Aorta (tissue), 5 donors: ENCODE measurements at places on chromosomes 12 and 14.

DNA sequence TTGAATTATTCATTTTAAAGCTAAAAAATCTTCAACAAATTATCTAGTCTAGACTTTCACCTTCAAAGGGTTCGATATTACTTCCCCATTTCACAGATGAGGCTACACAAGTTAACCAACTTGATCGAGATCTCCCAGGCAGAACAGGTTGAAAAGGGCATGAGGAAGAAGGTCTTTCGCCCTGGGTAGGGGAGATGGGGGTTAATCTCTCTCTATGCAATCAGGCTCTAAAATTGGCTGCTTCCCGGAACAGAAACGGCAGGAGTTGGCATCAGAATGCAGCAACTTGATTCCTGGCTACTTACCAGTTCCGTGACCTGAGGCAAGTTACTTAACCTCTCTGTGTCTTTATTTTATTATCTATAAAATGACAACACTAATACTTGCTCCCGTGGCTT is 2.4 kb upstream of the CISTR start:
- H3K27me3 ChIP-seq = no peaks in the 10 kb centered on the region
- H3K4me1 ChIP-seq = no peaks in the 10 kb centered on the region

DNA sequence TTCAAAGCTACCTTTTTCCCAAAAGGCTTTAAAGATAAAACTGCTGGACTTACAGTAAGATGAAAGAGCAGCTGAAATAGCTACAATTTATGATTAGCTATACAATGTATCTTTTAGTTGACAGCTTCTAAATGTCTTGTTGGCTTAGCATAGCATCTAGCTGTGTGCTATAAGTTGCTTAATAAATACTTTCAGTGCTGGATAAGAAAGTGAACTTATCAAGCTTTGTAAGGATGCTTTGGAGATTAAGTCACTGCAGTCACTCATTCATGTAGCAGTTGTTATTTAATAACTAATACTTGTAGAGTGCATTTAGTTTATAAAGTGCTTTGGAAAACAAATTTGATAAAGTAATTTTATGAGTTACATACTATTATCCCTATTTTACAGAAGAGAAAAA is 14.6 kb downstream of the CFAP54 start:
- no peak for DNase-seq
- no peak overlapping the region for H3K4me3 ChIP-seq
- H3K36me3 ChIP-seq = no peaks in the 10 kb centered on the region

GRCh38 chr14:98685725-98686124 is 586.3 kb downstream of the BCL11B start:
- H3K36me3 ChIP-seq = no peaks in the 10 kb centered on the region
- H3K4me1 ChIP-seq = no peaks in the 10 kb centered on the region
- no peak overlapping the region for H3K27ac ChIP-seq
- no peak for DNase-seq
- H3K27me3 ChIP-seq = no peaks in the 10 kb centered on the region
- H3K4me3 ChIP-seq = no peak overlapping the region

GRCh38 chr12:15883536-15883935 is 1.3 kb downstream of the STRAP start:
- peaks cover 6% of the 10 kb centered on the region for H3K4me1 ChIP-seq
- DNase-seq = no peak
- H3K36me3 ChIP-seq = no peaks in the 10 kb centered on the region
- no peak overlapping the region for H3K27ac ChIP-seq
- no peaks in the 10 kb centered on the region for H3K27me3 ChIP-seq

DNA sequence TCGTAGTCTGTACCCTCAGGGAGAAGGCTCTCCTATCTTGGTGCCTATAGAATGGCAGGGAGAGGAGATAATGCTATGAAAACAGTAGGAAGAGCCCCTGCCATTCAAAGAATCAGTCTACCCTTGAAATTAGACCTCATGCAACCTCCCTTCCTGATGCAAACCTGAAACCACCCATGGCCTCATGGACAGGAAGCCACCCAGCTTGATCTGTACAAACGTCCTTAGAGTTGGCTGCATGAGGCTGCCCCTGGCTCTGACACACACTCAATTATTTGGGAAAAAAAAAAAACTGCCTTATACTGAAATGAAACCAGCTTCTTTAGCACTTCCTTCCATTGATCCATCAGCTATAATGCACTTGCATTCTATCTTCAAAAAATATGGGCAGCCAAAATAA is 116.6 kb upstream of the BCL2L14 start:
- no peak for DNase-seq
- no peaks in the 10 kb centered on the region for H3K36me3 ChIP-seq
- no peaks in the 10 kb centered on the region for H3K4me1 ChIP-seq
- H3K4me3 ChIP-seq = no peak overlapping the region

DNA sequence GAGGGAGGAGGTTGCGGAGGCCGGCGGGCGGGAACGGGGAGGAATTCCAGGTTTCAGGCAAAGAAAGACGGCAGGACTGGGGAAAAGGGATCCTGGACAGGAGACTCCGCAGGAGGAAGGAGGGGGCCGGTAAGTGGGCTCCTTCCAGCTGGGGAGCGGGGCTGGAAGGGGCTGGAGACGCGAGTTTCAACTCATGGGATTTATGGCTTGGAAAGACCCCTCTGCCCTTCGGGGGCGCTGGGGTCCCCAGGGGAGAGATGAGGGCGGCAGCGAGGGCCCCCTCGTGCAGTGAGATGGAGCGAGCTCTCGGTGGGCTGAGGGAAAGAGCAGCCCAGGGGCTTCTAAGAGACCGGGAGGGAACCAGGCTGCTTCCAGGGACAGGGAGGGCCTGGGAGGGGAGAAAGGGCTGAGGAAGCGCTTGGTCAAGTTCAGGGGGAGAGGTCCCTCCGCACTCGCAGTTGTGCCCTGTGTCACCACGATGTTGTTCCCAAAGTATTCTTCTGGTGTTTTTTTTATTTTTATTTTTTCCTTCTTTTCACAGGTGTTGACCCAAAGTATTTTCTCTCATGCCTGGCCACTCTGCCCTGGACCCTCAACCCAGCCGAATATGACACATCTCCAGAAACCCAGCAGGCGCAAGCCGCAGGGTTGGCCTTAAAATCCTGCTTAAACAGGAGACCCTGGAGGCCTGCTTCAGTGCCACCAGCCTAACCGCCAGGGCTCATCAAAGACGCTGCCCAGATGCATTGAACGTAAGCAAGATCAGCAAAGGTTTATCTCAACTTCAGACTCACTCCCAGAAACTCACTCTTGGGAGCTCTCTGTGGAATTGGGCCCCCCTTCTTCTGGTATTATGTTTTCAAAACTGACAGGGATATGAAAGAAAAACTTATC is 16.1 kb downstream of the TNFAIP2 start:
- H3K36me3 ChIP-seq = no peaks in the 10 kb centered on the region
- DNase-seq = no peak
- no peak overlapping the region for H3K27ac ChIP-seq

GRCh38 chr12:29599381-29599780 is 101.9 kb upstream of the OVCH1 start:
- no peak for DNase-seq
- H3K4me1 ChIP-seq = no peaks in the 10 kb centered on the region
- H3K27ac ChIP-seq = no peak overlapping the region
- H3K27me3 ChIP-seq = no peaks in the 10 kb centered on the region
- no peak overlapping the region for H3K4me3 ChIP-seq

DNA sequence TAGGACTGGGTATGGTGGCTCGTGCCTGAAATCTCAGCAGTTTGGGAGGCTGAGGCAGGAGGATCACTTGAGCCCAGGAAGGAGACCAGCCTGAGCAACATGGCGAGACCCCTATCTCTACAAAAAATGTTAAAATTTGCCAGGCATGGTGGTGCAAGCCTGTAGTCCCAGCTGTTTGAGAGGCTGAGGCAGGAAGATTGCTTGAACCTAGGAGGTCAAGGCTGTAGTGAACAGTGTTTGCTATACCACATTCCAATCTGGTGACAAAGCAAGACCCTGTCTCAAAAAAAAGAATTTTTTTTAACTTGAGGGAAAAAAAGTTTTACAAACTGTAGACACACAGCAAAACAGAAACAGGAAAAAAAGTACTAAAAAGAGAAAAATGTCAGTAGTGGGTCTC is 2.3 kb upstream of the MAP3K9 start:
- H3K27me3 ChIP-seq = no peaks in the 10 kb centered on the region
- no peaks in the 10 kb centered on the region for H3K4me1 ChIP-seq
- H3K27ac ChIP-seq = no peak overlapping the region
- H3K4me3 ChIP-seq = no peak overlapping the region

GRCh38 chr14:57274551-57274950 is 5.8 kb downstream of the AP5M1 start:
- no peaks in the 10 kb centered on the region for H3K27me3 ChIP-seq
- no peak overlapping the region for H3K4me3 ChIP-seq
- peaks cover 4% of the 10 kb centered on the region for H3K4me1 ChIP-seq
- H3K36me3 ChIP-seq = no peaks in the 10 kb centered on the region
- H3K27ac ChIP-seq = no peak overlapping the region

DNA sequence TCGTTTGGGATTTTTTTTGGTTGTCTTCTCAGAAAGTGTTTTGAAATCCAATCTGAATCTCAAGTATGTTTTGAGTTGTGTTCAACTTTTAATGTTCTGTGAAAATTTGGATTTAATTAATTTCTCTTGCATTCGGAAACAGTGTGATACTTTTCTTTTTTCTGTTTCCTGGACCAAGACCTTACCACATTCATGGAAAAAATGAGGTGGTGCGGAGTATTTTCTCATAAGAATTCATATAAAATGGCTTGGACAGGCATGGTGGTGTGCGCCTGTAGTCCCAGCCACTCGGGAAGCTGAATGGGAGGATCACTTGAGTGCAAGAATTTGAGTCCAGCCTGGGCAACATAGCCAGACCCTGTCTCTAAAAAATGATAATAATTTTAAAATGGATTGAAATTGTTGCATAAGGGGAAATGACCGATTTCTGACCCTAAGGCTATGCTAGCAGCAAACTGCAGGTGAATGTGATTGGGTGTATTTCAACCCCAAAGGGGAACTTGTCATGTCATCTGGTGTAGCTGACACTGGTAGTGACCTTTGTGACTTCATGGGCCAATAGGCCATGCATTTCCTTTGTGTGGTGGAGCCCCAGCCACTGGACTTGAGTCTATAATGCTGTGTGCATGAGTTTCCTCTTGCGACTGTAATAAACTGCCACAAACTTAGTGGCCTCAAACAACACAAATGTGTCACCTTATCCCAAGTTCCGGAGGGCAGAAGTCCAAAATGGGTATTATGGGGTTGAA is 123.5 kb upstream of the RFLNA start:
- H3K4me1 ChIP-seq = no peaks in the 10 kb centered on the region
- no peaks in the 10 kb centered on the region for H3K36me3 ChIP-seq
- no peak overlapping the region for H3K4me3 ChIP-seq
- no peak for DNase-seq

DNA sequence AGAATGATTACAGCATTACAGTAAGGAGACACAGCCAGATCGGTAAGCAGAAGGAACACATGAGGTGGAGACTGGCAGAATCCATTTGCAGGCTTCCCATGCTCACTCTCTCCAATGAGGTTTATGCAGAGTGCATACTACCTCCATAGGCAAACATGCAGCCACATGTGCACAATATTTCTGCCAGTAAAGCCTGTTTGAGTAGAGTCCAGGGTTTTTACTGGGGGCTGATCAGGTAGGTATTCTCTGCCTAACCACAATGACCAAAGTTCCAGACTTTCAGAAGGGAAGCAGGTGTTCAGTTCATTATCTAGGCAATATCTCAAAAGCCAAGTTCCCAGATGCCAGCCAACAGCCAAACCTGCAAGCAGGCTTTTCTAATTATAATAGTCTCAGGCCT is 31.1 kb downstream of the INTS13 start:
- H3K4me1 ChIP-seq = no peaks in the 10 kb centered on the region
- no peak overlapping the region for H3K27ac ChIP-seq
- no peak for DNase-seq
- H3K27me3 ChIP-seq = no peaks in the 10 kb centered on the region

GRCh38 chr12:58695263-58695662 is 225.0 kb downstream of the LRIG3 start:
- no peak overlapping the region for H3K4me3 ChIP-seq
- H3K27ac ChIP-seq = no peak overlapping the region
- H3K27me3 ChIP-seq = no peaks in the 10 kb centered on the region
- H3K36me3 ChIP-seq = no peaks in the 10 kb centered on the region

DNA sequence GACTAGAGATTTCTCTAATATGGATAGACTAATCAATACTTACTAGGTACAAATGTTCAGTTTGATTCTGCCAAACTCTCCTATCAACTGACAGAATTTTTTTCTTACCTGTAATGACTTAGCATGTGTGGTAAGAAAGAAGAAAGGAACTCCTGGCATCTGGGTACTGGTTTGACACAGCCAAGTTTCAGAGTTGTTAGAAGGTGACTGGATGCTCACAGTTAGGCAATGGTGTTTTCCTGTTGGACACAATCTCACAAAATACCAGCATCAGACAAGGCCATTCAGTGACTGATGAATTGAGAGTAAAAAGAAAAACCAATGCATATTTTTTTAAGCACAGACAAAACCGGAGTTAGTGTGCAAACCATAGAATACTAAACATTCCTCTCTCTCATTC is 4.2 kb downstream of the MUCL1 start:
- no peaks in the 10 kb centered on the region for H3K4me1 ChIP-seq
- no peak overlapping the region for H3K27ac ChIP-seq
- DNase-seq = no peak
- H3K4me3 ChIP-seq = no peak overlapping the region
- no peaks in the 10 kb centered on the region for H3K36me3 ChIP-seq

DNA sequence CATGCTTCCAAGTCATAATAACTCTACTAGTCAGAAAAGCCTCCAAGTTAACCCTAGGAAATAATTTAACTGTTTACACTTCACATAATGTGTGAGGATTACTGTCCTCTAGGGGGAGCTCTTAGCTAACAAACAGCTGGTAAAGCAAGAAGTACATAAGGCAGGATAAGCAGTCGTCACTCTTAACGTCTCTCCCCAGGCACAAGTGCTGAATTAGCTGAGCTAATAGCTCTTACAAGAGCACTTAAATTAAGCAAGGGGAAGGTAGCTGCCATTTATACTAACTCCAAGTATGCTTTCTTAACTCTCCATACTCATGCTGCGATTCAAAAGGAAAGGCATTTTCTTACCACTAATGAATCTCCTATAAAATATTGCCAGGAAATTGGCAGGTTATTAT is 79.3 kb upstream of the TSPAN11 start:
- H3K36me3 ChIP-seq = no peaks in the 10 kb centered on the region
- no peak overlapping the region for H3K4me3 ChIP-seq
- no peak overlapping the region for H3K27ac ChIP-seq
- no peaks in the 10 kb centered on the region for H3K4me1 ChIP-seq
- no peaks in the 10 kb centered on the region for H3K27me3 ChIP-seq
- no peak for DNase-seq

- peaks cover 4% of the 10 kb centered on the region for H3K4me1 ChIP-seq
- H3K27me3 ChIP-seq = no peaks in the 10 kb centered on the region
- peaks cover 2% of the 10 kb centered on the region for H3K36me3 ChIP-seq
Measured at GRCh38 chr14:91889477-91890211, 22.3 kb upstream of the TC2N start.
